ENCODE measurements at places on chromosomes 6 and 20.

DNA sequence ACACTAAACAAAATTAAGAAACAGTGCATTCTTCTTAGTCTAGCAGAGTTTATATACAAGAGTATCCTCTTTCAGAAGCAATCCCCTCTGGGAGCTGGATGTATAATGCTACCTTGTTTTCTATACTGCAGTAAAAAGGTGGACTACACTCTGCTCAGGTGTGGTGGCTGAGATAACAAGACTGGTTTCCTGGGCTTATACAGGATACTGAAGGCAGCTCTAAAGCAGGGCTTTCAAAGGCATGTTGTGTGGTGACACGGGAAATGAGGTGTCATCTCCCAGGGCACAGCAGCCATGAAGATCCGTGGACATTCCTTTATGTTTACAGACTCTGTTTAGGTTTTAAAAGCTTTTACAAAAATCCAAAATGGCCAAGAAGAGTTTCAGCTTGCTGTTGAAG is 136.7 kb downstream of the MAP3K4 start:
- no peak for DNase-seq

GRCh38 chr20:478949-479429 is 16.7 kb upstream of the TBC1D20 start:
- no peak for DNase-seq

GRCh38 chr20:61138566-61138965 is 113.5 kb upstream of the CDH4 start:
- no peak for DNase-seq

DNA sequence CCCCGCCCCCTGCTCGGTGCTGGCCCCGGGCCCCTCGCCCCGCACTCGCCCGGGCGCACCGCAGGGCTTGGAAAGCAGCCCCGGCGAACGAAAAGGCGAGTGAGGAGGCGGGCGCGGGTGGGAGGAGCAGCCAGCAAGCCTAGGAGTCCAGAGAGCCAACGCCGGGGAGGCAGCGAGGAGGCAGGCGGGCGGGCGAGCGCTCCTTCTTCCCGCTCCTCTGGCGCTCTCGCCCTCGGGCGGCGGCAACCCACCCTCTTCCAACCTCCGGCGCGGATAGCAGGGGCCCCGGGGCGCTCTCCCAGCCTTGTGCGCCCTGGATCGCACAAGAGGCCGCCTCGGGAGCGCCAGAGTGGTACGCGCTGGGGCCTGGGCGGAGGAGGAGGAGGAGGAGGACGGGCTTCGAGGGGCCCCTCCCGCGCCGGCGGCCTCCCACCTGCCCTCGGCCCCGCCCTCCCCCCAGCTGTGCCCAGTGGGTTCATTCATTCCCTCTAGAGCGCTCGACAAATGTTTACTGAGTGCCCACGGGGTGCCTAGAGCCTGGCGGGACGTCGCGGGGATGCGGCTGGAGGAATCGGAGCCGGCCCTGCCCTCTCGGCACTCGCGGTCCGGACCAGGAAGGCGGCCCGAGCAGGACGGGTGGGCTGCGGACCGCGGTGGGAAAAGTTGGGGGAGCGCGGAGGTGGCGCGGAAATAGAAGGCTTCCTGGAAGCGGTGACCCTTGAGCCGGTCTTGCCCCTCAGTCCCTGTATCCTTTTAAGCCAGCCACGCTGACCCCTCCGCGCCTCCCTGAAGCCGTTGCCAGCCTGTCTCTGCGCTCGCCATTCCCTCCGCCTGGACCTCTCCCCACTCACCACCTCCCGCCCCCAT is at the start of gene BMP7:
BMP7 (minus strand) TSS at position 351 of the 867 bp plus-strand sequence. CDS start 519 bp downstream, outside the sequence.
- DNase-seq, result no peak

DNA sequence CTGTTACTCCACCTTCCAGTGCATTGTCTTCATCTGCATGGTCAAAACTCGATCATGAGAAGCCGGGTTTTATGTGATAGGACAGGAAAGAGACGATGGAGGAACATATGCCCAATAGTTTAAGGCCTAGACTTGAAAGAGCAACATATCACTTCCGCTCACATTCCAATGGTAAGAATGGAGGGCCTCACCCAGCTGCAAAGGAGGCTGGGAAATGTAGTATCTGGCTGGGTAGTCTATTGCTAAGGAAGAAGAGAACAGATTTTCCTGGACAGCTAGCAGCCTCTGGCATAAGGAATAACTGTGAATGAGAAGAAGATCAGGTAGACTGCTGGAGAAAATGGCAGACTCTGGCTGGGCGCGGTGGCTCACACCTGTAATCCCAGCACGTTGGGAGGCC is 19.2 kb downstream of the FITM2 start:
- no peak for DNase-seq

GRCh38 chr6:162478192-162478671 is 249.3 kb downstream of the PRKN start:
- DNase-seq, result no peak

DNA sequence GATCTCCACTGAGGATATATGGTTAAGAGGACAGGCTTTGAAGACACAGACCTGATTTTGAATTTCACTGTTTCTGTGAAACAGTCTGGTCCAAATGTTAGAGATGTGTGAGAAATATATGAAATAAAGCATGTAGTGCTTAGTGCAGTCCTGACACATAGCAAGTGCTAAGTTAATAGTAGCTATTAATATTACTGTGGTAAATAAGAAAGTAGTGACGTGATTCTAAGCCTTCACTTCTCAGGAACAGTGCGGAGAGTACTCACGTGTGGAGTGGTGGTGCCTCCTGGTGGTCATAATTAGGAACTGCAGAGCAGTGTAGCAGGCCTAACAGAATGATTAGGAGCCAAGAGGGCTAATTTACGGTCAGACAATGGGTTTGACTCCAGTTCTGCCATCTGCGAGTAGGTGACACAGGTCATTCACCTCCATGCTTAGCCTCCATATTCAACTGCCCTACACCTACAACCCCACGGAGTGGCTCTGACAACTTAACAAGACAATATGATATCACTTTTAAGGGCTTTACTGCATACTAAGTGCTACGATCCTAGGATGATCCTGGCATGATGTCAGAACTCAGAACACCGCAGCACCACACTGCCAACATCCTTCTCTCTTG is 106.2 kb downstream of the JPH2 start:
- peak; percentile 71 for DNase-seq

- DNase-seq, result peak; percentile 15
These were observed 145.6 kb upstream of the MANEA start for GRCh38 chr6:95431637-95432228.

DNA sequence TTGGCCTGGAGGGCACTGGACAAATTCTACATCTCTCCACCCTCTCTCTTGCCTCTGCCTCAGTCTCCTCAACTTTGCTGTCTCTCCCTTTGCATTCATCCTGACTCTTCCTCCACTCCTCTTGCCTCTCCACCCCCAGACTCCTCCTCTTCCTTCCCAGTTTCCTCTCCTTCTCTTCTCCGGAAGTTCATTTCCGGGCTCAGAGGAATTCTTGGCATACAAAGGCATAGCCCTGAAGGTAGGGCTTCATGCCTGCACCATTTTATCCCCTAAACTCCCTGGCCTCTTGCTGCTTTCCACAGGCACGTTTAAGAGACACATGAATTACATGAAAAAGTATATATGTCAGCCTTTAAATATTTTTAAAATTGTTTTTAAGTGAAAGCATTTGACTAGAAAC is 10.6 kb downstream of the BFSP1 start:
- no peak for DNase-seq

- DNase-seq, result no peak
These were observed 166.8 kb downstream of the ZNF217 start for GRCh38 chr20:53426766-53427312.

GRCh38 chr6:14254505-14254904 is 136.9 kb downstream of the CD83 start:
- DNase-seq, result no peak
